ENCODE measurements at places on chromosomes 3 and 15.

- no peak for DNase-seq
These were observed 88.9 kb downstream of the CLSTN2 start for GRCh38 chr3:140023616-140024530.

DNA sequence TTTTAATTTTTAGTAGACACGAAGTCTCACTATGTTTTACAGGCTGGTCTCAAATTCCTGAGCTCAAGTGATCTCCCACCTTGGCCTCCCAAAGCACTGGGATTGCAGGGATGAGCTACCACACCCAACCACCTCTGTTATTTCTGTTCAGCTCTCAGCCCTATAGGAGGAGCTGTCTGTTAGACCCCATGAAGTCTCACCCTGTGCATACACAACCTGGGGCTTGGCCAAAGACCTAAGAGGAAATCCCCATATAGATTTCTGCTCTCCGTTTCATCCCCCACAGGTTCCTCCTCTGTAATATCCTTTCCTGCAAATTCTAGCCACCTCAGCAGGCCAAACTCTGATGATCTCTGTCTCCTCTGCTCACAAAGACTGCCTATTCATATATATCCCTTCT, 56.6 kb upstream of the CTDSPL2 start:
- no peak for DNase-seq

GRCh38 chr3:14405360-14406238, 3.2 kb downstream of the SLC6A6 start:
- no peak for DNase-seq

DNA sequence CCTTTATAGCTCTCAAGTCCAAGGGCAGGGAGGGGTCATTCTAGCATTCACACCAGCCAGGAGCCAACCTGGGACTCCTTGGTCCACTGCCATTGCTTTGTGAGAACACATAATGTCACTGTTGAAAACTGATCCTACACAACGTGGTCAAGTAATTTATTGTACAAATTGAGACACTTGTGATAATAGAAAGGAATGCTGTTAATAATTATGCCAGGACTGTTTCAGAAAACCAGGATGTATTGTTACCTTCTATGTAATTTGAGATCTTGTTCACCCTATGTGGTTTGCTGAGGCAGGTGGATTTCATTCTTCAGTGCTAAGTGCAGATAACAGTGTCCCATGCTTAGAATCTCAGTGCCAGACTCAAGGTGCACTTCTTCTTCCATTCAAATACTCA, 33.3 kb downstream of the TMCO5A start:
- DNase-seq = no peak

DNA sequence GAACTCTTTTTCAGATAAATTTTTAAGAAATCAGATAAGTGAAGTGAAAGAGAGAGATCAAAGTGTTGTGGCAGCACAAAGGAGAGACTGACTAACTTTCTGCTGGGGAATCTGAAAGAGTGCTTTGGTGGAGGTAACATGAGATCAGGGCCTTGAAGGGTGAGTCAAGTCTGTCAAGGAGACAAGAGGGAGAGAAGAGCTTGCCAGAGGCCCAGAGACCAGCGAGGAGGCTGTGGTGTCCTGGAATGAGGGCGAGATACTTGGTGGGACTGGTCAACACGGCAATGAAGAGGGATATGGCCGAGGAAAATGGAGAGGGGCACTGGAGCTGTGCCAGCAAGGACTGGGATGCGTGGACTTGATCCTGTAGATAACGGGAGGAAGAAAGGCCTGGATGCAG, 4.6 kb downstream of the TADA3 start:
- DNase-seq = no peak

DNA sequence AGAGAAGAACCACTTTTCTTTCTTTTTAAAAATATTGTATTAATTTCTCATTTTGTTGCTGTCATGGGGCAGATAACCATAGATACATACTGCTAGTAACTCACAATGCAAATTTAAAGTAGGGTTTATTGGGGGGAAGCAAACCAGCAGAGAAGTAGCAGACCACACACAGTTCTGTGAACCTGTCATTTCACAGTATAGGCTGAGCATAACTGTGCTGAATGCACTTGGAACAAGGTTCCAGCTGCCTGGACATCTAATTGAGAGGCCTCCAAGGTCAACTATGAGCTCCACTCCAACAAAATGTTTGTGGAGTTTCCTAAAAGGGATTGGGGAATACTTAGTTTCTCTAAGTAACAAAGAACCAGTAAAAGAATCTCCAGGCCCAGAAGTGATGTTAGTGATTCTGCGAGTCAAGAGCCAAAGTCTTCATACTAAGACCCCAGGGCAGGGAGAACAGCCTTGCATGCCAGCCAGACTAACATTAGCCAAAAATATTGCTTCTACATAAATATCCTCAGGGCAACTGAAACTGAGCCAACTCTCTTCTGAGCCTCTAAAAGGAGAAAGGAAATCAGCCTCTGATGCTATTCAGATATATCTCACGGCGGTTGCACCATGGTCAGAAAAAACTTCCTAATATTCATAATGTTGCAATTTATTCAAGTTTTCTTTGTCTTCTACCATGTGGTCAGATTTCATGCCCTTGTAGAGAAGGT, 856.4 kb upstream of the ALCAM start:
- DNase-seq = no peak

- no peak for DNase-seq
These were observed 265.7 kb downstream of the UACA start for GRCh38 chr15:70497661-70498060.

- no peak for DNase-seq
These were observed 215.7 kb downstream of the TCF12 start for GRCh38 chr15:57134071-57134605.

GRCh38 chr3:72344236-72344635, 504.0 kb downstream of the SHQ1 start:
- no peak for DNase-seq

GRCh38 chr3:99485286-99485685, 153.1 kb upstream of the COL8A1 start:
- no peak for DNase-seq

- DNase-seq = no peak
These were observed 25.4 kb upstream of the MRPS22 start for GRCh38 chr3:139318431-139318816.

- DNase-seq = no peak
These were observed 527.7 kb downstream of the EPHA3 start for GRCh38 chr3:89635137-89635536.

DNA sequence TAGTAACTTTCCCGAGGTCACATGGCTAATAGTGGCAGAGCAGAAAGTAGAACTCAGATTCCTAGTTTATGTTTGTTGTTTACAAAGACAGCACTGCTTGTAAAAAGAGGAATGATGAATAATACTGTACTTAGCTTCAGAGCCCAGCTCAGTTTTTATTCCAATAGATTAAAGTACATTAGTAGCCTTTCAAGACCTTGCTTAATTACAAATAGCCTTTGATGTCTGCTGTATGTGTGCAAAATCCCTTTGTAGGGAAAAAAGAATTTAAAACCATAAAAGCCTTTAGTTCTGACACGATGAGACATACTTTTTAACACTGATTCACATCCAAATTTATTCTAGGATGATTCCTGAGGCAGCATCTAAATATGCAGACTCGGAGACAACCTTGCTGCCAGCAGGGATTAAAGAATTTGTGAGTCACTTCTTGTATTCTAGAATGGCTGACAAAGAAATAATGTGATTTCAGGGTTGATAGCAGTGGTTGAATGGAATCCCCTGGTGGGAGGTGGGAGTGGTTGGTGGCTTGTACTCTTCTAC, 324.2 kb upstream of the TGFBR2 start:
- DNase-seq = no peak

DNA sequence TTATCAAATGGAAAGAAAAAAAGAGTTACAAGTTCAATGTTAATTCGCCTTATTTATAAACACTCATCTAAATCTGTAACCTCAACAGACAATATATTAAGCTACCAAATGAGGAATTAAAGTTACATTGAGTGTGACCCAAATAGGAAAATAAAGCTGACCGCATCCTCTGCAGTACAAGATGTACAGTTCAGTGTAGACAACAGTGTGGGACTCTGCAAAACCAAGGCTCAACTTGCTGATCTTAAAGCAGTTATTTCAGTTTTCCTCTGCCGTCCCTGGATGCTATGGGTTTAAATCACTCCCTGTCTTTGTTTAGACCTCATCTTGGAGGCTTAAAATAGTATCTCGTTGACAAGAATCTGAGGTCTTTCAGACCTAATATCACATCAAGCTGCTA, 458.8 kb downstream of the MECOM start:
- no peak for DNase-seq

DNA sequence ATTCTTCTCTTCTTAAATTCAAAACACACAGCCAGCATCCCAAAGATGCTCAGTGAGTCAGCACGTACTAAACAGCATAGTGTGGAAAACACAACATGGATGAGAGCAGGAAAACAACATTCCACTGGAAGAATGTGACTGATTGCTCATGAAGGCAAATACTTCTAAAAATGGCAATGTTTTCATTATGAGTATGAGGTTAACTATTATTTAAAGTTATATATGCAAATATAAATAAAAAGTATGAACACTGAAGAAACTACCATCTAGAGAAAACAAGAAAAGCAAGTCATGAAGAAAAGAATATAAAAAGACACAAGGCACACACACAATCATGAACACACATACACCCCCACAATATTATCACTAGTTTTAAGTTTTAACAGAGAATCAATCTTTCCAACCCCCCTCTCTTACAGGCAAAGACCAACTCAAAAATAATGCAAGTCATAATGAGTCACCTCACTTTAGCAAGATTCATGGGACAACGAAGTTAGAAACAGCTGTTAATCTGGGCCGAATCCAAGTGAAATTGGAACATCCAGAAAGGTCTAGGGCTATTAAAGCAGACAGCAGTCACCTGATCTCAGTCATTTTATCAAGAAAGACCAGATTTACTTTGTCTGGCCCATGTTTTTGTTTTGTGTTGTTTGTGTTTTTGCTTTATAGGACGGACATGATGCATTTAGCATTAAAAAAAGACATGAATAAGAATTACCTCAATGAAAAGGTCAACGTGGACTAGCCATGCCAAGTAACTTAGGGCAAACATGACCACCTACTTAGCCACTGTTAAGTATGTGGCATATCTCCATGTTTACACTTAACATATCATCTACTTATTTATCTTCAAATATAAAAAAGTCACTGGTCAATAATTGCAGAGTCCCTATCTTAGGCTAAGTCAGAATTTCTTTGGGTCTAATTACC, 18.1 kb downstream of the GBE1 start:
- no peak for DNase-seq

GRCh38 chr15:74037171-74038117, 42.9 kb downstream of the PML start:
- no peak for DNase-seq

DNA sequence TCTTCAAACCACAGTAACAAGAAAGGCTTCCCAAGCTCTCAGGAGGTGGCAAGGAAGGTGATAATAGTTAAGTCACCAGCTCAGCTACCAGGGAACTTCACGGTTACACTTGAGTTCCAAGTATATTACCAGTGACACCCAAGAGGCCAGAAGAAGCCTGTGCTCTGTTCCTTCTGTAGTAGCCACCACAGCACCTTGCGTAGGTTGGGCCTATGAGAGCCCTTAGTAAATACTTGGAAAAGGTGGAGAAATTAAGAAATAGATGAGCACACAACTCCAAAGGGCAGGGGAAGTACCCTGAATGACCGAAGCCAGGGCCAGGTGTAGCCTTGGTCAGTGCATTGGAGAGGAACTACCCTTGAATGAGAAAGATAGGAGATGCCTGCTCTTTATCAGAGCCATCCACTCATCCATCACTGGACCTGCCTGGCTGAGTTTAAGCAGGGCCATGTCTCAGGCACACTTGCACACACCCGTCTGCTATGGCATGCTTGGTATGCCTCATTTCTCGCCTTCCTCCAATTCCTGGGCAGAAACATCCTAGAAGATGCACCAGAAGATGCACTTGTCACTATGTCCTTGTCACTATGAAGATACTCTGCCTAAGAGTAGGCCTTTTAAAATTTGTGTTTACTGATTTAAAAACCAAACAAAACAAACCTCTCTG, 32.6 kb upstream of the NDUFB4 start:
- DNase-seq = no peak

GRCh38 chr3:150521463-150521862, 24.8 kb downstream of the SERP1 start:
- DNase-seq = no peak

- DNase-seq = no peak
These were observed 66.4 kb downstream of the RYR3 start for GRCh38 chr15:33377204-33377603.

DNA sequence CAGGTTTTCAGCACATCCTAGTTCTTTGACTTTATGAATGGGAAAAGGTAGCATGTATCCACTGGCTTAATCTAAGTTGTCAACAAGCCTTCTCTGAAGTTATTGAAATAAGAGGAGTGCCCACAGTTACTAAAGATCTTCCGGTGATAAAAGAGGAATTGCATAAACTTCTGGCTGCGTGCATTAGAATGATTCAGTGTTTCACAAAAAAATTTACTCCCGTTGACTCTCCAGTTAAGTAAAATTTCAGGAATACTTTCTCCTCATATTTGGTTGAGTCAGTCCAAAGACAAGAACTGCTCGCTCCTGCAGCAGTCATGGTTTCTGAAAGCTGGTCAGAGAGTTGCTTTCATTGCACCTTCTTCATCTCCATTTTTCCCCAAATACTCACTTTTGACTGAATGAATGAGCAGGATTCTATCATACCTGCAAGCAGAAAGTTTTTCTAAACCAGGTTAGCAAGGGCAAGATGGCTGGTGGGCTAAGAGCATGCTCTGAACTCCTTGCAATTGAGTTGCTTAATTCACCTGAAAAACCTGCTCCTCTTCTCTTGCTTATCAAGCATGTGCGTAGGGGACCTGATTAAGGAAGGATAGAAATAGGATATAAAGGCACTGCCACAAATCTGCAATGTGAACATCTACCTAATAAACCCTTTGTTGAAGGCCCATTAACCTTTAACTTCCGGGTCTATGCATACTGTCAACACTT, 64.2 kb upstream of the TIMP4 start:
- no peak for DNase-seq

DNA sequence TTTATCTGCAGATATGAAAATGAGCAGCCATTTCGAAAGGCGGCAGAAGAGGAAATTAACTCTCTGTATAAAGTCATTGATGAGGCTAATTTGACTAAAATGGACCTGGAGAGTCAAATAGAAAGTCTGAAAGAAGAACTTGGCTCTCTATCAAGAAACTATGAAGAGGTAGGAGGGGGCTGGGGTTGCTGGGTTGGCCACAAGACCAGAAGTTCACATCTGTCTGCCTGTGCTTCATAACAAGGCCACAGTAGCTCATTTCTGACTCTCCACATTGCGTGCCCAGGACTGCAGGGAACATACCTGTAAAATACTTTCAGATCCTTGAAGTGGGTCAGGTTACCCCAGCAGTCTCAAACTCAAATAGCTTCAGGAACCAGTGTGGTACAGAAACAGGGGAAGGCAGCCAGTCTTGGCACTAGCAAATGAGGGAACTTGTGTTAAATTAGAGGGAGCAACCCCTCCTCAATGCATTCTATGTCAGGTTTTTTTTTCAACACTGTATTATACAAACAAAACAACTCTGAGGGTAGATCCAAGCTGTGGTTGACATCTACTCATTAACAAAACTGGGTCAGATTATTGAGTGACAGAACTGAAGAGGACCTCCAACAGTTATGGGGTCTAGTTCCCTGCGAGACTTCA, 48.7 kb downstream of the BFSP2 start:
- no peak for DNase-seq

All from T follicular helper cell (primary cell).